ENCODE measurements at places on chromosomes 3 and 15. TPM values are rescaled to one million over a fixed set of nuclear protein-coding genes. Genes with fewer than 3 reads are reported as not detected.

PML gene
- 19.1 TPM for total RNA-seq

TGM5 gene
- total RNA-seq, result not detected

TMEM40 gene
- 4.5 TPM for total RNA-seq

IL5RA gene
- not detected for total RNA-seq

OSBPL10 gene
- total RNA-seq, result 6.4 TPM

LIPH gene
- total RNA-seq, result 0.44 TPM

GP9 gene
- not detected for total RNA-seq

CCDC50 gene
- total RNA-seq, result 52.1 TPM

FBXW12 gene
- total RNA-seq, result not detected

DUOXA2 gene
- not detected for total RNA-seq

PEX5L gene
- total RNA-seq, result 0.41 TPM

EFHB gene
- 0.58 TPM for total RNA-seq

GOLGA8K gene
- 0.80 TPM for total RNA-seq

UBA7 gene
- total RNA-seq, result 25.1 TPM

SPSB4 gene
- 11.2 TPM for total RNA-seq

KAT2B gene
- total RNA-seq, result 94.3 TPM

GPR149 gene
- total RNA-seq, result not detected

CIB2 gene
- total RNA-seq, result 26.1 TPM

C3orf20 gene
- total RNA-seq, result not detected

RBMS3 gene
- 25.3 TPM for total RNA-seq

DNAH12 gene
- 0.16 TPM for total RNA-seq

GRK7 gene
- not detected for total RNA-seq

THPO gene
- total RNA-seq, result 0.11 TPM

RAF1 gene
- 137 TPM for total RNA-seq

MYH15 gene
- 0.22 TPM for total RNA-seq

FEZF2 gene
- not detected for total RNA-seq

IGDCC3 gene
- total RNA-seq, result 0.16 TPM

UROC1 gene
- total RNA-seq, result not detected

CRYGS gene
- 1.6 TPM for total RNA-seq

CLDN16 gene
- total RNA-seq, result not detected

SLC9C1 gene
- 1.3 TPM for total RNA-seq

MORC1 gene
- not detected for total RNA-seq

FNDC3B gene
- total RNA-seq, result 75.7 TPM

RHOV gene
- not detected for total RNA-seq

PPP1R14D gene
- total RNA-seq, result not detected

UACA gene
- total RNA-seq, result 33.7 TPM

TYRO3 gene
- total RNA-seq, result 3.3 TPM

SLC15A2 gene
- 4.6 TPM for total RNA-seq

CLDN18 gene
- not detected for total RNA-seq

ITIH1 gene
- total RNA-seq, result not detected

SIAH2 gene
- total RNA-seq, result 23.0 TPM

All from left ventricle myocardium inferior (tissue), 1 donor.